ENCODE measurements at places on chromosomes 12 and 14.

DNA sequence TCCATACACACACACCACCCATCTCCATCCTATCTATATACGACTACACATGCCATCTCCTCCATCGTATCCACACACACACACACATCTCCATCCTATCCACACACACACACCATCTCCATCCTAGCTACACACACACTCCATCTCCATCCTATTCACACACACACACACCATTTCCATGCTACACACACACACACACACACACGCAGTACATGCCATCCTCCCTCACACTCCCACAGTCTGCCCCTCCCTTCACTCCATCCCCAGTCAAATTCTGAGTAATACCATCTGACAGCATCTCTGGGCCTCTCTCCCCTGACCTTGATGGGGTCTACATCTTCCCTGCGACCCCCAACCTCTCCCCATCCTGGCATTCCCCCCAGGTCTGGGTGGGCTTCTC, 193.8 kb upstream of the LHX5 start:
- no peak for DNase-seq

DNA sequence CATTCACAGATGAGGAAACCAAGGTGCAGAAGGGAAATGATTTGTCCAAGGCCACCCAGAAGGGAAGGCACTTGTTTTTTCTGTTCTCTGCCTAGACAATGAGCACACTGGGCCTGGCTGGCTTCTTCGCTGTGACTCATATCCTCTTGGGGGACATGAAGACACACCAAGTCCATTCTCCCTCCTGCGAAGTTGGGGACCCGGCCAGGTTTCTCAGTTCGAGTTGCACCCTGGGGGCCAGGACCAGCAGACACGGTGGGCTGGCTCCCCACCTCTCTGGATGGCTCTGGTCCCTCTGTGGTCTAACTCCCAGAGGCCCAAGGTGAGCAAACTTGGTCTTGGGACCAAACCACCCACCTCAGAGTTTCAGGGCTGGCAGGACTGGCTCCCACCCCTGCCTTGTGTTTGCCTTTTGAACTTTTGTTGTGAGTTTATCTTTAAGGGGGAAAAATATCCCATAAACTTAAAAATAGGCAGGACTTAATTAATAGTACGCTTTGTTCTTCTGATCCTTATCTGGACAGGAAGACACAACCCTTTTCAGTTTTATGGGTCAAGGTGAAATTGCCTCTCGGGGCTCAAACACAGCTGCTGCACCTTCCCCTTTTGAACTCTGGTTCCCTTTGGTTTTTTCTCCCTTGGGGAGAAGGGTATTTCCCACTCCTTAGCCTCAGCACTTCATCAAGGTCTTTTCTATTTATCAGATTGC, 9.0 kb upstream of the MLEC start:
- no peak for DNase-seq

- DNase-seq = no peak
Measured at GRCh38 chr12:6827982-6828780, at the start of gene P3H3. TSS of gene P3H3 (plus strand) at chr12:6828407. CDS start at chr12:6828441, 34 bp downstream.

DNA sequence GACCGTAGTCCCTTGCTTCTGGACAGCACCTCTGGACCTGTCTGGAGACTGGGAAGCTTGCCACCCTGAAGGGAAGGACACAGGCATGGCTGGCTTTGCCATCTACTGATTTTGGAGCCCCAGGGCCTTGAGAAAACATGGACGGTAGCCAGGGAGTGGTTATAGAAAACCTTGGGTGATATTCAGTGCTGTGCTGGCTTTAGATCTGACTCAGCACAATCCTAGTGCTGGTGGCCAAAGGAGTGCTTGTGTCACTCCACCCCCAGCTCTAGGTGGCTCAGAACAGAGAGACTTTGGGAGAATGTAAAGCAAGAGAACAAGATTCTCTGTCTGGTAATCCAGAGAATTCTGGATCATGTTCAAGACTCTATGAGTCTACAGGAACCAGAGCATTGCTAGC, 214.5 kb upstream of the IGF1 start:
- no peak for DNase-seq

GRCh38 chr14:50734950-50735695, 67.0 kb upstream of the SAV1 start:
- no peak for DNase-seq

GRCh38 chr12:101671833-101672232, 25.6 kb upstream of the CHPT1 start:
- DNase-seq = no peak

- no peak for DNase-seq
Measured at GRCh38 chr14:66511849-66512248, 3.9 kb downstream of the GPHN start.

GRCh38 chr14:95365401-95365800, 45.7 kb upstream of the CLMN start:
- DNase-seq = no peak

DNA sequence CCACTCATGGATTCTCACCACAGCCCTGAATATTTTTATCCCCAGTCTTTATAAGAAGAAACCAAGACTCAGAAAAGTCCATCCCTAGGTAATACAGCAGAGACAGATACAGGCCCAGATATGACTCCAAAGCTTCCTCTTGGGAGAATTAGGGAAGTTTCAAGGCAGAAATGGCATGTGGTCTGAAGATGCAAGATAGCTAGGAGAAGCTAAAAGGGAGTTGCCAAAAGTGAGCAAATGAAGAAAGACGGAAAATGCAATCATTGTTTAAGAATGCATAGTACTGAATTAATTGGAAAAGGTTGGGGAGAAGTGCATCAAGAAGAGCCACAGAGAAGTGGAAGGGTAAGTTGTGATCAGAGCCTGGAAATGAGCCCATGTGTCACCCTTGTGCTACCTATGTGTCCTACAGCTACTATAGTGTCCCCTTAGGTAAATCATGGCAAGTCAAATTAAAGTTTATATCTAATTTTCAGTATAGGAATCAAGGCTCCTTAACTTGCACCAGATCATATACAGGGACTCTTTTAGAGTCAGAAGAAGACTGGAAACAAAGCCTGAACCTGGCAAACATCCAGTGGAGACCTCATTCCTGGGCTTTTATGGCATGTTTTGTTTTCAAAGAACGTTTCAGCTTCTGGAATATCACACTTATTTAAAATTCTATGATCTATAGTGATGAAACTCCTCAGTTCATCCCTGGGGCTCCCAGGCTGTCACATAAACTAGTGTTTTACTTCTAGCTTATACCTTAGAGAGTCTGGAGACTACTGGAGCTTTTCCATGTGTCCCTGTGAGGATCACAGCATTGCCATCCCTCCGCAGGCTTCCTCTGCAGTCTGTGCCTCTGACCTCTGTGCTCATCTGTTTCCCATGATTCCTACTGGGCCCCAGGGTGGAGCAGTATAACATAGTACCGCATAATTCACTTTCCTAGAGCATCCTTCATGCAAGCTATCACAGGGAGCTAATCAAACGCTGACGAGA, 189.0 kb upstream of the CDKN3 start:
- no peak for DNase-seq

- no peak for DNase-seq
Measured at GRCh38 chr14:60215520-60216420, 33.3 kb upstream of the PPM1A start.

GRCh38 chr12:132009336-132009859, 59.7 kb downstream of the EP400 start:
- no peak for DNase-seq

- no peak for DNase-seq
Measured at GRCh38 chr14:68247676-68248268, 428.2 kb downstream of the RAD51B start.

DNA sequence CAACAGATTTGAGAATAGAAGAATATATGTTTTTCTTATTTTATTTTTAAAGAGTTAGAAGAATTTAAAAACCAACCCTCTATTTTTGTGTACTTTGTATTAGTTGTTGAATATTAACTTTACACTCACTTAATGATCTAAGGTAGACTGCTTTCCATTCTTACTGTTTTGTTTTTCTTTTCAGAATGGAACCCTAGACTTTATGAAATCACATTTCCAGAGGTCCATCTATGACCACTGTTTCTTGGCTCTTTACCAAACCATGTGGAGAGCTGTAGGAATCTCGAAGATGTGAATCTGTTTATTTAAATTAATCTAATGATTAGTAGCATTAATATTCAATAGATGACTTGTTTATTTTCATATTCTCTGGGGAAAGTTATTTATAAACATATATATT, 7.2 kb upstream of the PIK3C2G start:
- no peak for DNase-seq

DNA sequence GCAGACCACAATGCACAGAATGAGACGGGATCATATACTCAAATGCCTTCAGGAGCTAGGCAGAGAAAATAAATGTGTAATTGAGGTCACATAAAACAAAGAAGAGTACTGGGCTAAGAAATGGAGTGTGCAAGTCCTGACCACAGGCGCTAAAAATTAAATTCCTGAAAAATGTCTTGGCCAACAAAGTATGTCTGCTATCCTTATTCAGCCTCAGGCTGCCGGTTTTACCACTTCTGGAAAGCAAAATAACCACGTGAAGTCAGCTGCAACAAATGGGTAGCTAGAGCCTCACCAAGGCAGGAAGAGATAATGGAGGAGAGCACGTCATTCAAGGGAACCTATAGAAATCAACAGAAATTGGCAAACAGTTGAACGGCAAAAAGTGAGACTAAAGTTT, 3.1 kb downstream of the PYGL start:
- no peak for DNase-seq

DNA sequence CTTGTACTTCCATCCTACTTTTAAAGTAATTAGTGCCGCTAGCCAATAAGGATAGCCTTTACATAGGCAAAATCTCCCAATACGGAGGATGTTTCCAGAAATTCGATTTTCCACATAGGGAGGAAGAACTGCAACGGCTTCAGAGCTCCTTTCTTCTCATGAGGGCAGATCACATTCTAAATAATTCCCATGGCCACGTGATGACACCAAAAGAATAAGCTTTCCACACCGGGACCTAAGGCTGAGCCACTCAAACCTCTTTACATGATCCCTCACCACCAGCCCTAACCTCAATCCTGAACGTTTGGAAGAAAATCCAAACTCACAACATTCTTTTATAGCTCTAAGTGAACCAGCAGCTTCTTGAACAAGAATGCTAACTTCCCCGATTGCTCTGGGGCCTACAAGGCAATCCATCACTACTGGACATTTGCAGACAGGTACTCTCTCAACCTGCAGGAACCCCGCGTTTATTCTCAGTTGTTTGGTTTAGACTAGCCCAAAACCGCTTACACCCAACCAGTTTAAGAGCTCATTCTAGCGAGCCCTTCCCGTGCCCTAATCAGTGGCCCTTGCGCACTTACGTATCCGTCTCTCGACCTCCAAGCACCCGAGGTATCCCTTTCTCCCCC, 884 bp downstream of the CAPRIN2 start:
- no peak for DNase-seq

All from memory B cell (primary cell).